Chondrocyte (in vitro differentiated cells): ENCODE measurements at places on chromosomes 6 and 20. TPM values are rescaled to one million over a fixed set of nuclear protein-coding genes. Genes with fewer than 3 reads are reported as not detected.

DNA sequence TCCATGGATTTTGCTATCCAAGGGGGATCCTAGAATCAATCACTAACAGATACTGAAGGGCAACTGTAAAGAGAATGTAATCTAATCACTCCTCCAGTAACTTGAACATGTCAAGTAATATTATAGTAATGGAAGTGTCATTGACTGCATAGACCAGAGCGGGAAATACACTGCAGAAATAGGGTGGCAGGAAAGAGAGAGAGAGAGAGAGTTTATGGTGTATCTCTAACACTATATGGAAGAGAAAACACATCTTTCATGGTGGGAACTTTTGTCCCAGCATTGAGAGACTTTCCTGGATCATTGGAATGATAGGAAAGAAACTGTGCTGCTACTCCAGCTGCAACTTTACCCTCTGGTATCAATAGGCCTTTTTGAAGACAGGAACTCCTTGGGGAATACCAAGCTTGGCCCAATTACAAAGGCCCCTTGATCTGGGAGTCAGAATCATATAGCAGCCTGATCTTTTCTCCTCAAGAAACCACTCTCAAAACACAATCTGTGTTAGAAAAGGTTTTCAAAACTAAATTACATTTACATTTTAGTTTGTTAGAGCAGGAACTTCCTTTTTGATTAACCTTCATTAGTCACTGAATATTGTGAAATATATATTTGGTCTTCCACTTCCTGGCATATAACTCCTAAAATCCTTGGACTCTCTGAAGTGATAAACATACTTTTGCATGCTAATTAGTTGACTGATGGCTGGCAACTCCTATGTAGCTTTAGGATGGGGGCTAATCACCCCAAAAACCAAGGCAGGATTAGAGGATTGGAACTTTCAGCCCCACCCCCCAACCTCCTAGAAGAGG is 29.5 kb upstream of the RNGTT start:
- DNase-seq = no peak

GRCh38 chr6:44906761-44907160 is 421.4 kb upstream of the RUNX2 start:
- DNase-seq = no peak

- DNase-seq = no peak
These were observed 66.4 kb upstream of the FABP7 start for GRCh38 chr6:122713138-122713537.

DNA sequence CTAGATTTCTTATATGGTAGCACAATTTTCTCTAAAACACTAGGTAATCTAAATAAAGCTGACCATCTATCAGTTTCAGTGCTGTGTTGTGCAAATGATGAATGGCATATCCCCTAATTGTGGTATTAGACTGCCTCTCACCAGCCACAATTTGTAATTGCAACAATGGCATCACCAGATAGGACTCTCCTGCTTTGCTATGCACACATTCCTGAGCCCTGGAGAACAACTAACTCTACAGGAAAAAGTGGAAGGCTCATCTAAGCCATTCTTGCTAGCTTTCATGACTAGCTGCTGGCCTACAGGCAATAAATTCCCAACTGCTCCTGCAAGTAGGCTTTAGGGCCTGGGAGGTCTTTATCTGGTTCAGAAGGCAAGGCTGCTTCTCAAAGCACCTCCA is 974.1 kb downstream of the EYS start:
- no peak for DNase-seq

- DNase-seq = no peak
These were observed 109.8 kb downstream of the BACH2 start for GRCh38 chr6:90186637-90187371.

- DNase-seq = no peak
These were observed 728.3 kb downstream of the MAFB start for GRCh38 chr20:39960522-39961428.

GRCh38 chr6:70666706-70667105 is 977 bp upstream of the SMAP1 start:
- no peak for DNase-seq

- DNase-seq = no peak
These were observed 16.6 kb upstream of the CCND3 start for GRCh38 chr6:41958022-41958856.

Gene MBOAT1
- total RNA-seq = 1.1 to 2.9 TPM (median 1.2 TPM) in 3 replicates

Gene ANKRD66
- total RNA-seq = not detected in 3 replicates

Gene C2
- 0.52 to 1.5 TPM (median 0.56 TPM) in 3 replicates for total RNA-seq

Gene SNX9
- total RNA-seq = 31.7 to 47.1 TPM (median 43.9 TPM) in 3 replicates
